Cerebellum (tissue), 4 donors: ENCODE measurements at places on chromosomes 1 and 21.

DNA sequence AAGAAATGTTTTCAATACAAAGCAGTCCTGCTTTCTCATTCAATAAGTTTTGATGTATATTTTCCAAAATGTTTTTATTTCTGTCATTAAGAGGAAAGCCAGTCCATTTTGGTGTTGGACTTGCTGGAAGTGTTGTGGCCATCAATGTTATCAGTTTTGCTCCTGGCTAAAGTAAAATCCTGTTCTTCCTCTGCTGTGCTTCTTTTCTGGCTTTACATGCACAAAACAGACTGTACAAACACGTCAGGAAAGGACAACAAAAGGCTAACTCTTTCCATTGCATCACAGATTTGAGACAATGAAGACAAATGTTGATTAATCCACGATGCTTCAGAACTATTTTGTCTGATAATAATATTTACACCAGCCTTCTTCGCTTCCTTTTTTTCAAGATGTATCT, 735.4 kb downstream of the LTN1 start:
- DNase-seq = no peak

- no peak for DNase-seq
Observed at GRCh38 chr1:200471739-200472138, 61.9 kb upstream of the ZNF281 start.

DNA sequence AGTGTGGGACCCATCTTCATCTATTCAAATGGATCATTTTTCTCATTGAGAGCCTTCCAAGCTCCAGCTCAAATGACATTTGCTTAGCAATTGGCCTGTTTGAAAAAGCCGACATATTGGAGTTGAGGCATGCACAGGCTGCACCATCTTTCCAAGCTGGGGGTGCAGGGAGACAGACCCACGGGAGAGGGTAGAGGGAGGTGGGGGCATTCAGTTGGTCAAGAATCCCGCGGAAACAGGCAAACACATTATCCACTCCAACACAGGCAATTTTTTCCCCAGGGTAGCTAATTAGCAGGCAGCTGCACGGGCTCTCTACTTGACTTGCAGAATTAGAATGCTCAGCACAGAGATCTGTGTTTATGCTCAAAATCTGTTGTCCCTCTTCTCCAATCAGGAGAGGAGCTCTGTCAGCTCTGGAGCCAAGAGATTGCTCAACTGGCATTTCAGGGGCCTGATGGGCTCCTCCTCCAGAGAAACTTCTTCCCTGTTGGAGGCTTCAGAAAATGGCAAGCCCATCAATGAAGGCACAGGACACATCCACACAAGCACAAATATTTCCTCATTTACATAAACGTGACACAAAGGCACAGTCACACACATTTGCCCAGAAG, 267.8 kb downstream of the FOXD2 start:
- DNase-seq = no peak

- DNase-seq = no peak
Observed at GRCh38 chr1:93577536-93578432, 103.9 kb downstream of the BCAR3 start.

- DNase-seq = no peak
Observed at GRCh38 chr1:240909701-240910457, 297.9 kb upstream of the GREM2 start.

GRCh38 chr1:18119289-18119688, 11.7 kb downstream of the IGSF21 start:
- no peak for DNase-seq

GRCh38 chr1:15684042-15684461, at the start of gene PLEKHM2:
TSS of gene PLEKHM2 (plus strand) at chr1:15684320. CDS start at chr1:15684559, 239 bp downstream.
- DNase-seq = peak; percentile 72

GRCh38 chr1:223207293-223208066, 64.4 kb upstream of the TLR5 start:
- DNase-seq = no peak

GRCh38 chr1:245448531-245448930, 293.7 kb downstream of the KIF26B start:
- no peak for DNase-seq

- no peak for DNase-seq
Observed at GRCh38 chr1:31420716-31421115, 7.7 kb downstream of the SERINC2 start.

DNA sequence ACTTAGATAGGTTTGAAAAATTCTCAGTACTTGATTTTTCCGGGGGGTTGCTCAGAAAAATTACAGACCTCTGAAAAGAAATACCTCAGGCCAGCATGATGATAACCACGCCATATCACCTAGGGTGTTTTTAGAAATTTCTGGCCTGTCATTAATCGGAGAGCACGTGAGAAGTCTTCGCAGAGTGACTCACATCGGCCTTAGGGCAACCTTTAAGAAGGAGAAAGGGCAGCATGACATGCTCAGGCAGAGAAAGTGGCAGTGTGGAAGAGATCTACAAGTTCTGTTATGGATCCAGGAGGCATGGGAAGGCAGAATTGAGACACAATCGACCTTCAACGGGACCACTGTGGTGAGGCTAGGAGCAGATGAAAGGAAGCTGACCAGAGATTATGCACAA, 506.3 kb downstream of the LMO4 start:
- DNase-seq = no peak

DNA sequence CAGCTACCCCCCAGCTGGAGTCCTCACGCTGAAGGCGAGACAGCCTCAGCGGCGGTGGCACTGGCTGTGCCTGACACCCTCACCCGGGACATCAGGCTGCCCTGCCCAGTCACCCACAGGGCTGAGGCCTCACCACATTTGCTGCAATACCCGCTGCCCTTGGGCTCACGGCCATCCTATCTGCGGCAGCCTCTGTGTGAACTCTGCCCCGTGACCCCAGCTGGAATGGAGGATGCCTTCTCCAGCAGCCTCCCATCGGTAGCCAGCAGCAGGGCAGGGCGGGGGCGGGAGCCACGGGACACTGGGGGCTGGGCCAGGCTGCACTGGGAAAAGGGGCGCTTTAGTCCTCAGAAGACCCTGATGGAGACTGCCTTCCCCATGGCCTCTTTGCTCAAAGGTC, 112.4 kb upstream of the ZBTB40 start:
- no peak for DNase-seq
